Stimulated activated CD4-positive, alpha-beta T cell treated with anti-CD3 and anti-CD28 coated beads, TNF-alpha, amount 100 ng/mL, for 24 hours (primary cell): ENCODE measurements at places on chromosomes 5 and 9.

DNA sequence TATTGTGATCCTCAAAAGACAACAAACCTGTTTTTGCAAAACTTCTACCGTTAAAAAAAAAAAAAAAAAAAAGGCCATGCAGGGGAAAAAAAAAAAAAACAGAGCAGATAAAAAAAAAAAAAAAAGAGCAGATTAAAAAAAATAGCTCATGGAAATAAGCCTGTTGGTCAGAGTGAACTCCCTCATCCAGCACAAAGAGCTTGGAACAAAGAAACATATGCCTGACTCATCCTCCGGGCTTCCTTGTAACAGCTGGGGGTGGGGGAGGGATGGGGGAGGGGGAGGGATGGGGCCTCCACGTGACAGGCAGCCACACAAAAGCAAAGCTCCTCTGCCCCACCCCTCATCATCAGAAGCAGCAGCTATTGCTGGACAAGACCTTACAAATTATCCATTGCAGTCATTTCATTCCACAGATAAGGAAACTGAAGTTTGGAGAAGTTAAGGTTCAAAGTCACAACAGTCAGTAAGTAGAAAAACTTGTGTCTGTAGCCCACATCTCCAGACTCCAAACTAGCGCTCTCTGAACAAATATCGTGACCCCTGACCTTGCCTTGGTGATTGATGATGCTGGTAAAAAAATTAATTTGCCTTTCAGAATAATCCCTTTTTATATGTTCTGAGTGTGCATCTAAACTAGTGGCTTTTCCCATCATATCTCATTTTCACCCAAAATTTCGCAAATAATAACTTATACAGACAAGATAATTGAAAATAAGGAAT, 38.9 kb downstream of the SLC35D2 start:
- no peak for DNase-seq

DNA sequence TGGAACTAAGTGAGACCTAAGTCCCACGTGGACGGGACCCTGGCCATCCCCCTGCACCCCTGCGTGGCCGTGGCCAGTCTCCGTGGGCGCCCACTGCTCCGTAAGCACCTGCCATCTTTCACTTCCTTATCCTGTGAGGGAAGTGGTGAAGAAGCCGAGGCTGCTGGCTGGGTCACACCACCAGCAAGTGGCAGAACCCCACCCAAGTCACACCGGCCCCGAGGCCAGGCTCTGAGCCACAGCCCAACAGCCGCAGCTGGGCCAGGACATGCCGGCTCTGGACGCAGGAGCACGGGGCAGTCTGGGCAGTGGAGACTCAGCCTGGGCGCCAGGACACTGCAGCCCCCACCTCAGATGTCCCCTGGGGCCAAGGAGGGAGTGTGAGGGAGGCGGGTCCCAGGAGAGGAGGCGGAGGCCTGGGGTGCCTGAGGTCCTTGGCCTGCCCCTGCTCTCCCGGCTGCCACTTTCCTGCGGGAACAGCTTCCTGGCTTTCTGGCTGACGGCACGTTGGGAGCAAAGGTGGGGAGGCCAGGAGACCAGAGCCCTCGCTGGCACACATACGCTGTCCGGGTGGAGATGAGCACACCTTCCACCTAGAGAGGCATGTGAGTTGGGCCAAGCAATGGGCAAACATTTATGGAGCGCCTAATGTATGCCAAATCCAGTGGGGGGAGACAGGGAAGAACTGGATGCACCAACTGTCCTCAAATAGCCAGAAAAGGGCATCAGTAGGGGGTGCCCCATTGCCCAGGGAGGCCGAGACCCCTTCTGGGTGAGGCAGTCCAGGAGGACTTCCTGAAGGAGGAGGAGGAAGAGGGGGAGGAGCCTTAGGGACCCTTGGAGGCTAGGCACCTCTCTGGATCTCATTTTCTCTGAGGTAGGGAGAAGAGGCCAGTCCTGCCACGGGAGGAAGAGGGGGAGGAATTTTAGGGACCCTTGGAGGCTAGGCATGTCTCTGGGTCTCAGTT, 43.9 kb upstream of the EGFL7 start:
- no peak for DNase-seq

DNA sequence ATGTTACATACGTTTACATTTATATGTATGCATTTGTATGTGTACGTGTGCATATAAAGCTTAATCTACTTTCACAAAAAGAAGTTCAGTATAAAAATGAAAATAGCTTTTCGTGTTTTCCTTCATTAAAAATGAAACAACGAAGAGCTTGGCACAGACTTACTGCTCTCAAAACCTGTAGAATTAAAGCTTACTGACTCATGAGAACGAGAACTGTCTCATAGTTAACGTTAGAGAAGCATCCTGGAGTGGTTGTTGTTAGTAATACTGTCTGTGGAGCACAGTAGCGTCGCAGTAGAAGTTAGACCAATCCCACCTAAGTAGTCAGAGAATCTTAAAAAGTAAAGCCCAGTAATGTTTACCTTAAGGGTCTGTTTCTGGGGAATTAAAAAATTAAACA, 1.3 kb downstream of the MAT2B start:
- no peak for DNase-seq

- DNase-seq = no peak
These were observed 222.5 kb downstream of the EPB41L4A start for GRCh38 chr5:112196584-112196983.

GRCh38 chr9:136931611-136932130, 12.9 kb downstream of the FBXW5 start:
- DNase-seq = no peak

- no peak for DNase-seq
These were observed 57.8 kb upstream of the LARP1 start for GRCh38 chr5:154697371-154697770.

DNA sequence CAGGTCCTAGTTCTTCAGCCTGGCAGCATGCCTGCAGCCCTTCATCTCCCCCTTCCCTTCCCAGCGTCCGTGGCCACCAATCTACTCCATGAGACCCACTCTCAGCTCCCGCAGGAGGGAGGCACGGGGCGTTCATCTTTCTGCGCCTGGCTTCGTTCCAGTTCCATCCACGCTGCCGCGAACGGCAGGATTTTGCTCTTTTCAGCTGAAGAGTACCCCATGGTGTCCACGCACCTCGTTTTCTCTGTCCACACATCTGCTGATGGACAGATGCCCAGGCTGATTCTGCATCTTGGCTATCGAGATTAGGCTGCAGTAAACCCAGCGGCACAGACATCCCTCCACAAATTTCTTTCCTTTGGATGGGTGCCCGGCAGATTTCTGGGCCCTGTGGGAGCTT, 30.5 kb upstream of the NKD2 start:
- no peak for DNase-seq

GRCh38 chr9:132638240-132638639, 31.5 kb downstream of the DDX31 start:
- DNase-seq = no peak

GRCh38 chr9:131976157-131977108, 103.2 kb downstream of the MED27 start:
- DNase-seq = no peak

DNA sequence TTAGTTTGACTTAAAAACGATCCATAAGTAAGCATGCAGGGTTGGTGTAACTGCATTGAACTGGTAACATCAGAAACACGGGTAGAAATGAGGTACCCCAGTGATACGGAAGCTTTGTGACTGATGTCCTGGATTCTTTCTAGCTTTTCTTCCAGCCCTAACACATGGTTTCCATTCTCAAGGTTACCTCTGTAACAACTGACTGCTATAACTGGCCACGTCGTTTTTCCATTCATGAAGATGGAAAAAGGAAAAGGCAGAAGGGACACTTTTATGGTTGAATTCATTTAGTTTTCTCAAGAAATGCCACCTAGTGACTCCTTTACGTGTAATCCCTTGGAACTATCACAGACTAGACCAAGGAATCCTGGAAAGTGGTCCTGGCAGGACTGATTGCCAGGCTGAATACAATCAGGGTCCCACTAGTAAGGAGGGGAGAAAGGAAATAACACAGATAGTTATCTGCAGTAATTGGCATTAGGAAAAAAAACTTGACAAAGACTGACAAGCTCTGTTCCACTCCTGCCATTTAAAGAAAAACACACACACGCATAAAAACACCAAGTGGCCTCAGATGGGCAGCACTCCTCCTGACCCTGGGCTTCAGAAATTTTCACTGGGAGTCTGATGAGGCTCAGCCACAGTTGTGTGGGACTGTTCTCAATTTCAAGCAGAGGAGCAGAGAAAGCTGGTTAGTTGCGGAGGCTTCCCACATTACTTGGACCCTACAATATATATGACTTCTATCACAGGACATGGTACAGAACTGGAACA, 77.5 kb upstream of the ZNF169 start:
- DNase-seq = no peak

DNA sequence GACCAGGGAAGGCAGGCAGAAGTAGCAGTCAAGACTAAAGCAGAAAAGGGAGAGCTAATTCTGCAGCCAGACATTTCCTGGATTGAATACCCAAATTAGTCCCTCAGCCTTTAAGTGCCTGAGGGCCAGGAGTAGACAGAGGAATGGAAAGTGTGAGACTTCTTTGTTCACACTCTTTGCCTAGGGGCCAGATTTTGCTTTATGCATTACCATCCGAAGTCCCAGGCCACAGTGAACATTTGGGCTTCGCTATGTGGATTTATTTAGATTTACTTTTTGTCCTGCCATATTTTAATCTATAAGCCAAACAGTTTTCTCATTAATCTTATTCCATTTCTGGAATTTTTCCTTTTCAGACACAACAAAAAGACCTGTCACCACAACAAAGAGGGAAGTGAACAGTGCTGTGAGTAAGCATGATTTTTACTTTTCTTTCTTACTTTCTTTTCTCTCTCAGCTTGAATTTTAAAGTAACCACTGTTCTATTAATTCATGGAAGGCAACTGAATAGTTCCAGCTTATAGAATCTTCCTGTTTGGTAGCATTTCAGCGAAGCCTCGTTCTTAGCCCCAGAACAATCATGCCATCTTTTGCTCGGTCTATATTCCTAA, 52.6 kb downstream of the PDCD1LG2 start:
- no peak for DNase-seq

DNA sequence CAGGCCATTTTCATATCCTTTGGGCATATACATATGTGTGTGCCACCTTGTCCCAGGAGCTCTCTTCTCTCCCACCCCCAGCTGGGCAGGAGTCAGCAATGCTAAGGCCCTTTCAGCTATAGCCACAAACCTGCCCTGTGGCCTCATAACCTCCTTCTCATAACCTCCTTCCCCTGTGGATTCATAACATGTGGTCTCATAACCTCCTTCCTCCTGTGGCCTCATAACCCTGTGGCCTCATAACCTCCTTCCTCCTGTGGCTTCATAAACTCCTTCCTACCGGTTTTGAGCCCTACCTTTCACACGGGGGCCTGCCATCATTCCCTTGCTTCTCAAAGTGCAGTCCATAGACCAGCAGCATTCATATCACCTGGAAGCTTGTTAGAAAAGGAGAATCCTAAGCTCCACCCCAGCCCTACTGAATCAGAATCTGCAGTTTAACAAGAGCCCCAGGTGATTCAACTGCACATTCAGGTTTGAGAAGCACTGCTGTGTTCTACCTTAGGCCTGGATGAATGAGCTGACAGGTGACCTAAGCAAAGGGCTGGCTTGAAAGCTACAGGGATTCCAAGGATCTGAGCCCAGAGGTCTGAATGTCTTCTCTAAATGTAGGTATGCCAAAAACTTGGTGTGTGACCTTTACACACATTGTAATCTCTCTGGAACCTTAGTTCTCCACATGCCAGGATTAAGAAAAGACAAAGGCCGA, 41.9 kb upstream of the PLPP6 start:
- no peak for DNase-seq

GRCh38 chr5:134070725-134071613, 43.5 kb upstream of the TCF7 start:
- DNase-seq = peak; percentile 33

DNA sequence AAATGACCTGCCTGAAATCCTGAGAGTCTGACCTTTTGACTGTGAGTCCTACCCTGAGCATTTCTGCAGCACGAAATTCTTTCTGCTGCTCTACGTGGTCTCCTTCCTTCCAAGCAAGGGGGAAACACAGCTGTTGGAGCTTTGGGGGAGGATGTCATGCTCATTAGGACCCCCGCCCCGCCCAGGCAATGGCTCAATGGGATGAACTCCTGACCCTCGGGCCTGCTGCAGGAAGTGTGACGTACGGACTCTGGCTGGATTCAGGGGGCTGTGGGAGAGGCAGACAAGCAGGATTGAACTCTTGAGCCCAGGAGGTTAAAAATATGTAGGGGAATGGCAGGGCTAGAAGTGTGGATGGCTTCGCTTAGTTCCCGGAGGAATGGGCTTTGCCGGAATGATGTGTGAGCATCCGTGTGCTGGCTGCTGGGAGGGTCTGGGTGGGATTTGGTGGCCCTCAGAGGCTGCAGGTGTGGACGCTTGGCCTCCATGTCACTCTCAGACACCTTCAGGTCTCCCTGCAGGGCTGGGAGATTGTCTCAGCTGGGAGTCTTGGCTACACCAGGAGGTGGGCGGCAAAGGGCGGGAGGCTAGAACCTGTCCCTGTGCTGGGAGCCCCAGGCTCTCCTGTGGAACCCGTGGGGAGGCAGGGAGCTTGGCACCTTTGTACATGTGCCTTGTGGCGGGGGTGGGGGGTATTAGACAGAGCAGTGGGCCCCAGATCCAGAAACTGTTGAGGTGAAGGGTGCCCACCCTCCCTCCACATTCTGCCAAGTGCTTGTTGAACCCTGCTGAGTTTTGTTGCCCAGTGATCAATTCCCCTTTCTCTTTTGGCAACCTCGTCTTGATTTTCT, 26.3 kb downstream of the STC2 start:
- DNase-seq = no peak

DNA sequence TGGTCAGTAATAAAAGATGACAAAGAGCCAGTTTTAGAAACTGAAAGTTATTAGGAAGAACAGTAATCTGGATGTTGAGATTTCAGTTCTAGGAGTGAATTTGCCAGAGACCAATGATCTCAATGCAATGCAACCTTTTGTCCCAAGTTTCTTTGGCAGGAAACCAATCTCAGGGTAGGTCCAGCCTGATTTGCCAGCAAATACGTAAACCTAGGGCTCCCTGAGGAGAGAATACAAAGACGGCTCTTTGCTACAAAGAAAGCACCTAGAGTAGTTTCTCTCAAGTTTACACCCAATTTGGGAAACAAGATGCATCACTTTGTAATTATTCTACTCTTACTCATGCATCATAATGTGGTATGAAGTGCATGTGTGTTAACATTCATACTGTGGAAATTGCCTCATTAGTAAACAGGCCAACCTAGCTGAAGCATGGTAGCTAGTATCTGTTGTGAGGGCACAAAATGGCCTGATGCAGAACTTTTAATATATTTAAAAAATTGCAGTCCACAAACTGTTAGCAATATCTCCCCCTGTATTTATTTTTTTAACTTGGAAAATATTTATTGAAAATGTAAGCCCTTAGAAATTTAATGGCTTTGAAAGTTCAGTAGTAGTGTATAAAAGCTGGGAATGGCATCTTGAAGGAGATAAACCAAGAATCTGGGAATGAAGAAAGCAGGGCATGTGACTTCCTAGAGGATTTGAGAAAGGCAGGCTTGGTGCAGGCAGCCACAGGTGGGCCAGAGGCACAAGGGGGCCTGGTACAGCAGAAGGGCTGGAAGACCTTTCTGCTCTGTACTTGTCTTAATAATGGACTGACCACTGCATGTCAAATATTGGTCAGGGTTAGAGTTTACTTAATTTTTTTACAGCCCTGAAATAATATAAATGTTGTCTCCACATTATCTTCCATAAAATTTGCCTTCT, 59.5 kb downstream of the MAST4 start:
- no peak for DNase-seq
